Epithelial cell of proximal tubule (primary cell): ENCODE measurements at places on chromosomes 1 and 21.

DNA sequence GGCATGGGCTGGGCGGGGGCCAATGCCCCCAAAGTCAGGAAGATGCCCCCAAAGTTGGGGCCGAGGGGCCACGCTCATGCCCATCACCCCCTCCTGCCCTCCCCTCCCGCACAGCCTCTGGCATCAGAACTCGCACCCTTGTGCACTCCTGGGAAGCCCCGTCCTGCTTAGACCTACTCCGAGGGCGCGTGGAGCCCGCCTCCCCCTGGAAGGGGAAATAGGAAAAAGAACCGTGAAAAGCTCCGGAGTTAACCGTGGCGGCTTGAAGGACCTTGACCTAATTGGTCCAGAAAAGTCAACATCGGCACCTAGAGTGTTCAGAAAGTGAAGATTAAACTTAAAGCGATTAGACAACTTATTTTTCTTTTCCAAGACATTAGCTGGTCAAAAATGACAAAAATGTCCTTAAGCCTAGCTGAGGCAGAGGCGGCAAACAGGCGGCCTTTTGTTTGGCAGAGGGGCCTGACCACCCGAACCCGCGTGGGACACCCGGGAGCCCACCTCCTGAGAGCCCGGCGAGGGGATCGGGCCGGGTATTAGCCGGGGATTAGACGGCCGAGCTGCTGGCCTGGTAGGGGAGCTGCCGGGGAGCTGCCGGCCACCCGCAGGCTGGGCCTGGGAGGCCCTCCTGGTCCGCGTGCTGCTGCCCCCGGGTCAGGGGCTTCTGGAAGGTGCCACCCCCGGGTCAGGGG, 65.5 kb downstream of the PRDM16 start:
- no peak for DNase-seq

DNA sequence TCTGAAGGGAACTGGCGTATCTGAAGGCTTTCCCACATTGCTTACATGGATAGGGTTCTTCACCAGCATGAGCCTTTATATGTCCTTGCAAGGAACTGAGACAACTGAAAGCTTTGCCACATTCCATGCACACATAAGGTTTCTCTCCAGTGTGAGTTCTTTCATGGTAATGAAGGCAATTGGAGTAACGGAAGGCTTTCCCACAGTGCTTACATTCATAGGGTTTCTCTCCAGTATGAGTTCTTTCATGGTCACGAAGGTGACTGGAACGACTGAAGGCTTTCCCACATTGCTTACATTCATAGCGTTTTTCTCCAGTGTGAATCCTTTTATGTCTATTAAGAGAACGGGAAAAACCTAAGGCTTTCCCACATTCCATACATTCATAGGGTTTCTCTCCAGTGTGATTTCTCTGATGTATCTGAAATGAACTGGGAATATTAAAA, 15.0 kb downstream of the ZNF124 start:
- DNase-seq = no peak

DNA sequence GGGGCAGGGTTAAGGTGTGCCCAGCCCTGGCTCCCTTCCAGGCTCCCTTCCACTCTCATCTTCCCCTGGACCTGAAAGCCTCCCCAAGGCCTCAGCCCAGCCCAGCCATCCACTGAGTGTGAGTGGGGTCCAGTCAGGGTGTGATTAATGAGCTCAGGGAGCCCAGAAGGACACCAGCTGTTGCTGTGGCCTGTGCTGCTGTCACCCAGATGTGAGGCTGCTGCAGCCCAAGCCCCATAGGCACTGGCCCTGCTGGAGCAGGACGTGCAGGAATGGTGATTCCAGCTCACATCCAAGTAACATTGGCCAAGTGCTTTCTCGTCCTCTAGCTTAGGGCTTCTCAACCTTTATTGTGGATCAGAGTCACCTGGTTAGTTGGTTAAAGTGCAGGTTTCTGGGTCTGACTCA, 77.6 kb downstream of the EPHB2 start:
- no peak for DNase-seq

DNA sequence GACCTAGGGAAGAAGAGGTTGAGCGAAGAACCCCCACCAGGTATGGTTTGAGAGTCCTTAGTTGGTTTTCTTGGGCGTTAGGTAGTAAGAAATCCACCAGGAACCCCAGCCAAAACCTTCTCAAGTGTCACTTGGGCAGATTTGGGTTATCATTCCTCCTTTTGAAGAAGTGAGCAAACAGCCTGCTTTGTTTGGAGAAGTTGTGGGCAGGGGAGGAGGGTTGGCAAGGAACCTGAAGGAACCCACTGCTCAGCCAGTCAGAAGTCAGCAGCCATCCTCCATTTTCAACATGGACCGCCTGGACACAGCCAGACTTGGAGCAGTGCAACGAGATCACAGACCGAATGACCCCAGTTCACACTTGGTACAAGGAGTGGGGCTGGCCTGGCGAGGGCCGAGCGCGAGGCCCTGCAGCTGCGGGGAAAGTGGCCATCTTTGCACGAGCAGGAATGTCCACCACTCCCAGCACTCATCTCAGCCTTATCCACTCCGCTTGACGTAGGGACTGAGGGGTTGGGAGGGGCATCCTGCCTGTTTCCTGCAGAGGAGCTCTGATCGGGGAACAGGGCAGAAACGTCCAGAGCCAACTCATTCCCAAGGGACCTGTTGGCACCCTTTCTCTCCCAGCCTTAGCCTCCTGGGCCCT, 7.2 kb downstream of the ADPRS start:
- DNase-seq = no peak

- no peak for DNase-seq
Measured at GRCh38 chr1:27906759-27907158, 28.0 kb upstream of the SMPDL3B start.

DNA sequence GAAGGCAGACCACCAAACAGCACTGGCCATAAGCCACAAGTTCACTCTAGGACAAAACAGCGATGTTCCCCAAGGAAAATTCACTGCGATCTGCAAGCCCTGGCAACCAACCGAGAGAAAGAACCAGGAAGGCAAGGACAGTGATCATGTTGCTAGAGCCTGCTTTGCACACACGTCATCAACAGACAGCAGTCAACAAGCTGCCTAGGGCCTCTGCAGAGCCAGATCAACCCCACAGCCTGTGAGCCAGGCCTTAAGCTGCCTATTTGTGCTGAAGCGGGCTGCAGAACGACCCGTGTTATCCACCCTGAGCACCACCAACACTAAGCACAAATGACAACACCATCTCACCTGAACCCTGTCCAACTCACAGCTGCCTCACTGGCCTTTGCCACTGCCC, 6.2 kb upstream of the YRDC start:
- DNase-seq = no peak

- DNase-seq = no peak
Measured at GRCh38 chr1:85818371-85818770, 110.1 kb upstream of the ZNHIT6 start.
